Neural crest cell (in vitro differentiated cells): ENCODE measurements at places on chromosomes 2 and 18. TPM values are rescaled to one million over a fixed set of nuclear protein-coding genes. Genes with fewer than 3 reads are reported as not detected.

Gene ATP6V1C2
- total RNA-seq: 0.14 TPM in 1 of 2 replicates, not detected in the other

- DNase-seq: no peak
Observed at GRCh38 chr2:46032996-46033395, 264.2 kb upstream of the EPAS1 start.

DNA sequence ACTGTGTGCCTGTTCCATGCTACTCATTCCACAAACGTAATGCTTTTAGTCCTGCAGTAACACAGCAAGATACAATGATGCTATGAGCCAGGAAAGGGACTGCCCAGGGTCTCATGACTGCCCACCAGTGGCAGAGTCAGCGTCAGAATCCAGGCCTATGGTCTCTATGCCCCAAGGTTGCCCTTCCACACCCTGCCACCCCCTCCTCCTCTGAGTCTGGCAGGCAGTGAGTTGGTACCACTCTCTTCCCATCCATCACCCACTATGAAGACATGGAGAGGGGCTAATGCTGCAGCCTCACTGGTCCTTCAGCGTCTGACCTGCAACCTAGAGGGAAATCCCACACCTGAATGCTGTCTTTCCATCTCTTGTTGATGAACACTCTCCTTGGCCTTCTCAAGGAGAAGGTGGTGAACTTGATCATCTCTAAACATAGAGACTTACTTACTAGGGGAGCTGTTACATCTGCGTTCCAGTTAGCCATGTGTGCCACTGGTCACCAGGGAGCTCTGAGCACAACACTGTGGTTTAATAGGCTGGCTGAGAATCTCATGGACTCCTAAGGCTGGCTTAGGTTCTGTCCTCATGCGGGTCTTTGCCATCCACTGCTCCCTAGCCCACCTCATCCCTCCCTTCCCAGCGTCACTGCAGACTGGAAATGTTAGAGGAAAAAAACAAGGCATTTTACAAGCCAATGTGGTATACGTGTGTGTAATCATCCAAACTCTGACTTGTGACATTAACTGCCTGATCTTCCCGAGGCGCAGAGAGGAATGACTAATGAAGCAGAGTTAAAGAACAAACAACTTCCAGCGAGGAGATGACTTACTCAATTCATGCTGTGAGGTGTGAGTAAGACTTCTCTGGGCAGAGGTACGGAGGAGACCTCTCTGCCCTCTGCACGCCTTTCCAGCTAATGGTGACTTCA, 28.8 kb downstream of the STEAP3 start:
- no peak for DNase-seq

DNA sequence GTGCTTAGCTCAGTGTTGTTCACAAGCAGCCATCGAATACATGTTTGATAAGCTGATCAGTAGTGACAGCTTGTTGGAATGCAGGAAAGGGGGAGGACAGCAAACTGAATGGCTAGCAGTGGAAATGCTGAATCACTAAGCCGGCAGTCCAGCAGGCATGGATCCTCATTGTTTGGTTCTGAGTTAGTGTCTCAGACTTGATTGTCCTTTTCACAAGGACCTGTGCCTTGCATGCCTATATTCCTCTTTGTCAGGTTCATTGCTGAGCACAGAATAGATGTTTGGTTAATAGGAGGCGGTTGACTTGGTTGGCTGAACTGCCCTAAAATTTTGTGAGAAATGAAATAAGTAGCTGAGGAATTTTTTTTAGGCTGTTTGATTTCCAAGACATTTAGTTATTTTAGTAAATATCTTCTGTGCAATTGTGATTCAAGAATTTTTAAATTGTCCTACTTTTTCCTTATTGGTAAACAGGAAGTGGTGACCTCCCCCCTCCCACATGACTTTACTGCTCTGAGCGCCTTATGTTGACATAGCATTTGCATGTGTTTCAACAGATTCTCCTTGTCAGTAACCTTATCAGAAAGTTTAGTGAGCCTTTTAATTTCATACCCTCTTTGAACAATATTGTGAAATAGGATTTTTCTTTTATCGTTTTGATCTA, 21.4 kb upstream of the STON1 start:
- no peak for DNase-seq

DNA sequence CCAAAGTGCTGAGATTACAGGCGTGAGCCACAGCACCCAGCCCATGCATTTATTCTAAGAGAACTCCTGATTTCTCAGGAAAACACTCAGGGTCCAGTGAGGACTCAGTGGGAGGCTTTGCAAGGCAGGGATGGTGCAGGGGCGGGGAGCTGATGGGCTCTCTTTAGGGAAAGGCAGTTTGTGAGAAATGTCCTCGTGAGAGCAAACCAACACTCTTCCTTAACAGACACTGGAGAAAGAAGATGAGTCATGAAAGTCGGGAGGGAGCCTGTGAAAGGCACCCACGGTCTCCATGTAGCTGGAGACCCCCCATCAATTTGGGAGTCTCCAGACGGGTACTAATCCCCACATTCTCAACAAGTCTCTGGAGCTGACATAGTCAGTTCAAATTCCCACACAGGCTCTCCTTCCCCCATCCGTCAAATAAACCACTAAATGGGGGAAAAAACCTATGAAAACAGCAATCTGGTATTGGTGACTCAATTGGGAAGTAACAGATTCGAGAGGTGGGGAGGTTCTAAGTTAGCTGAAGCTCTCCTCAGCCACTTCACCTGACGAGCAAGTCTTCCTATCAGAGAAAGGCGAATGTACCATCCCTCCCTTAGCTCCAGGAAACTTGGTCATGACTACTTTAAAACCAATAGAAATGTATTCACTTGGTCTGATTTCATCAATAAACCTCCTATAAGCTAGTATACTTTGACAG, 11.0 kb upstream of the CREG2 start:
- DNase-seq: no peak
